ENCODE measurements at places on chromosomes 3 and 15.

GRCh38 chr15:78850941-78851755 lies 21.5 kb upstream of the MORF4L1 start:
- peak; percentile 77 for DNase-seq

DNA sequence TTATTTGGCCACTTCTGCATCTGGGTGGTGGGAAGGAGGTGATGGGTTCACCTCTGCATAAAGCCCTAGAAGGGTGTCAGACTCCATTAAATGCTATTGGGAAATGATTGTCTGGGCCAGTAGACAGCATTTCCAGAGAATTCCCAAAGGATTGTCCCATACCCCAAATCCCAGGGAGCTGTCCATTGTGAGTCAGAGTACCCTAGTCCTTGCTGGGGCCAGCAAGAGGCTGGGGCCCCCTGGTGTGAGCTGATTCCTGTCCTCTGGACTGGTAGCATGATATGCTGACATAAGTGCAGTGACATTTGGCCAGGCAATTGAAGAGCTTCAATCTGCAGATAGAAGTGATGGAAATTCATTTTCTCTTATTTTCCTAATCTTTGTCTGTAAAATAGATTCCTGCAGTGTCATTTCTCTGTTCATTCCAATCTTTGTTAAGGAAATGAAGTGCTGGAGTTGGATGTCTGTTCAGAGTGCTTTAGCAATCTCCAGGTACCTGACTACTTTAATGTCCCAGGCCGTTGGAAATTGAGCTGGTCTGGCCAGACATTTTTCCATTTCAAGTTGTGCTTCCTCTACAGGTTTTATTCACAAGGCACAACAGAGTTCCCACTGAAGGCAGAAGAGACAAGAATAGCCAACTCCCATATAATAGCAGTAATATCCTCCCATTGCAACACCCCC lies 91.2 kb downstream of the RPLP1 start:
- no peak for DNase-seq

- no peak for DNase-seq
Observed at GRCh38 chr15:63135281-63135680, 13.6 kb downstream of the LACTB start.

- no peak for DNase-seq
Observed at GRCh38 chr15:96888764-96889163, 558.3 kb downstream of the NR2F2 start.

- DNase-seq = no peak
Observed at GRCh38 chr3:28130836-28131235, 110.6 kb upstream of the CMC1 start.

DNA sequence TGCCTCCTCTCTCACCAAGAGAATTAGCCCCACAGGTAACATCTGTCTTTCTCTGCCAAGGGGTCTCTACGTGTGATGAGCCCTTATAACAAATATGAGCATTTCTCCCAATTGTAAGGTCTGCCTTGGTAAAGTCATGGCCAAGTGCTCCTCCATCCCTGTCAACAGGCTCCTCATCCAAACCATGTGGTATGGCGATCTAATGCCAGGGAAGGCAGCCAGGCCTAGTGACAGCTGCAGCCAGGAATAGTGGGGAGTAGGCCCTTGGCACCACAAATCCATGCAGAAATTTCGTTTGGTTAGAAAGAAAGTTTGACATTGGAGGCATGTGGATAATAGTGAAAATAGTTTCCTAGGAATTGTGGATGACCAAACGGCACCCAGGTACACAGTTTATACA lies 4.7 kb upstream of the LRTM1 start:
- peak; percentile 81 for DNase-seq

DNA sequence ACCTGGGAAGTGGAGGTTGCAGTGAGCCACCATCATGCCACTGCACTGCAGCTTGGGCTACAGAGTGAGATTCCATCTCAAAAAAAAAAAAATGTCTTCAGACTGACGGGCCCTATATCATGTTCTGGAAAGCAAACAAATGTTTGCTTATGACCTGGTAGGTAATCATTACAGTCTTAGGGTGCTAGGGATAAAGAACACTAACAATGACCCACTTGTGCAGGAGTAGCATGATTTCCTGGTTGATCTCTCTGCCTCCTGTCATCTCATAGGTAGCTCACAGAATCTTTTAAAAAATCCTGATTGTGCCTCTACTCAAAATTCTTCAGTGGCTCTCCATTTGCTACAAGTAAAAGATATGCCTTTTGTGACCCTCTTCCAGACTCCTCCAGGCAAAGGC lies 74.5 kb upstream of the TSPAN3 start:
- no peak for DNase-seq

DNA sequence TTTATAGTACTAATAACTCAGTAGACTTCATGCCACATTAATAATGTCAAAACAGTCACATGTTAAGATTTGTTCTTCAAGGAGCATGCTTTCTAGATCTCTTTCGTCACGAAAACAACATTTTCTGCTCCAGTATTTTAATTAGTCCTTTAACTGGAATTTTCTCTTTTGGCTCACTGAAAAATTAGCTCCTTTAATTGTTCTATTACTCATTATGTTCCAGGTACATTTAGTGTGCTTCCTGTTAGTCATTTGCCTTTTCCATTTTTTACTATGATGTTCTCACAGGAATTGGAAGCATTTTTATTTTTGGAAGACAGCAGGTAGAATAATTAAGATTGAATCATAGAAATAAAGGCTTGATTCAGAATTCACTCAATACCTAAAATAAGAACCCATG lies 111.2 kb downstream of the SLC9A9 start:
- no peak for DNase-seq

DNA sequence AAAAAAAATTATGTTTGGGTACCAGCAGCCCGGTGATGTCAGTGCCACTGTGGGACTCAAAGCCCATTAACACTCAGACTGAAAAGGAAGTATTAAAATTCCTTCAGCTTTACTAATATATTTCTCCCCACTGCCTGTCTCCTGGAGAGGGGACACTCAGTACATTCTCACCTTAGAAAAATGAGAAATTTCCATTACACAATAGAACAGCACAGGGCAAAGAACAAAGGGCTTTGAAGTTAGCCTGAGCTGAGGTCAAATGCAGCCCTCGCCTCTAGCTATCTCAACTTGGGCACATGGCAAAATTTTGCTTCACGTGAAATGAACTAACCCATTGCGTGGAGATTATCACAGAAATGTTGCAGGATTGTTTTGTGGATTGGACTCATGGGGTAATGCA lies 80.8 kb downstream of the RARB start:
- no peak for DNase-seq

DNA sequence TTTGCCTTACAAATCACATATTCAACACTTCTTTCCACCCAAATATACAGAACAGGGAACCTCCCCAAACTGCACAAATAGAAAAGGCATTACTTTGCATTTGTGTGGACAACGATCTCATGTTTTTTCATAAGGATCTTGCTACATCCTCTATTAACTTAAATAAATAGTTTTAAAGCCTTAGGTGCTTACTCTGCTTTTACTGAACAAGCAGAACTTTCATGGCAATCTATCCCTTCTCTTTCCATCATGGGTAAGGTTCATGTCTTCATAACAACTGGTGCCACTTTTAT lies 18.1 kb downstream of the SIAH2 start:
- DNase-seq = no peak

- peak; percentile 16 for DNase-seq
Observed at GRCh38 chr15:39579487-39580116, 1.3 kb upstream of the THBS1 start.

DNA sequence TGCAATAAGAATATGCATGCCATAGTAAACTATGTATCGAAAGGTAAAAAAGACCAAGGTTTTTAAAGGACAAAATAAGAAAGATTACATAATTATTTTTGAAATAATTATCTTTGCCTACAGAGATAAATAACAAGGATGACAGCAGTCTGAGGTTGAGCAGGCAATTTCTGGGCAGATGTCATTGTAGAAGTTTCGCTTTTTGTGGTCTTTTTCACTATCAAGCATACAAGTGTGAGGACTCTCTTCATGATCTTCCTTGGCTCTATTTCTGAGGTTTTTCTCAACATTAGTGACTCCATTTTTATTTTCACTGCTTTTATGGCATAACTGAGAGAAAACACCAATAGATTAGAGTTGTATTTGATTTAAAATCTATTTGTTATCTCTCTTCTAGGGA lies 1337.9 kb upstream of the EPHA6 start:
- DNase-seq = no peak

GRCh38 chr3:65196663-65197062 lies 508.9 kb upstream of the ADAMTS9 start:
- no peak for DNase-seq

GRCh38 chr3:66425032-66425431 lies 75.8 kb downstream of the LRIG1 start:
- peak; percentile 65 for DNase-seq

Measured in globus pallidus (tissue), 1 donor.